CD4-positive, alpha-beta T cell (primary cell): ENCODE measurements at places on chromosomes 2 and 18.

DNA sequence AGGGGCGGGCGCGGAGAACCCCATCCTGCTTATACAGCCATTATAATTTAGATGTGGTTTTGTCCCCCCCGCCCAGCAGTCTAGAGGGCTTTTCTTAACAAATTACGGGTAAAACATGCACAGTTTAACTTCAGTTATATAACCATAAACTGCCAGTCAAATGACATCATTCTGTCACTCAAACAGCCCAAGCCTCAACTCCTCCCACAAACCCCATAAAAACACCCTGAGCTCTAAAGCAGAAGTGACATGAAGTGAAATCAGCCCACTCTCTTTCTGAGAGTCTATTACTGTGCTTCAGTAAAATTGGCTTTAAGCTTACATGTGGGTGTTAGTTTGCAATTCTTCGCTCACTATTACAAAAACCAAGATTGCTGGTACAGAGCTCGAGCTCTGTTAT, 705.1 kb upstream of the GCFC2 start:
- H3K27ac ChIP-seq: no peak overlapping the region
- H3K4me1 ChIP-seq: no peaks in the 10 kb centered on the region
- no peak for DNase-seq

GRCh38 chr18:64275593-64276300, 126.9 kb upstream of the LINC00305 start:
- no peaks in the 10 kb centered on the region for H3K36me3 ChIP-seq
- no peak for DNase-seq
- no peak overlapping the region for H3K27ac ChIP-seq
- H3K4me1 ChIP-seq: no peaks in the 10 kb centered on the region
- no peaks in the 10 kb centered on the region for H3K27me3 ChIP-seq
- H3K4me3 ChIP-seq: no peak overlapping the region

DNA sequence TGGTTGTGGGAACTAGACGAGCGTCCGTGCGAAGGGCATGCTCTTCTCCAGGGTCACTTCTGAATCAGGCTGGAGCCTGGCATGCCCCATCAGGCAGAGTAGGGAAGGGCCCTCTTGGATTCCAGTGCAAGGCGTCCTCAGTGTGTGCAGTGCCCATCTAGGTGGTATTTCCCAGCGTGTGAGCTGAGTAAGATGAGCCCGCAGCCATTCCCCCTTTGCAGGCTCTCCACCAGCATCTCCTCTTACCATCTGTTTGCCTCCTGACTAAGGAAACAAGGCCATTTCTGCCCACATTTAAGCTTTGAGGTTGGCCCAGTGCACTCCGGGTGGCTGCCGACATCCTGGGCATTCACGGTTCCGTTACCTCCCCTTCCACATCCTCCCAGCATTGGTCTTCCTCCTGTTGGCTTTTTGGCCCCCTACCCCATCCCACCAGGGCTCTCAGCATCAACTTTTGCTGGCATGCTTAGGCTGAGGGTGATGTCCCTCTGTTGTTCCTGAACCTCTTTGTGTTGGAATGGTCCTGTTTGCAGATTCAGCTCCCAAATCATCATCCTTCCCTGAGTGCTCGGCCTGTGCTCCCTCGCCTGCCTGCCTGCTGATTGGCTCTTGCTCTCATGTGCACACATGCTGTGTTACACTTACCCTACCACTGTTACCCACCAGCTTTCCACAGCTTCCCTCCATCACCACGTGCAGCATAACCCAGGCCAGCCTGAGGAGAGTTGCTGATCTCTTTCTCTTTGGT, 11.8 kb downstream of the CEP68 start:
- H3K27ac ChIP-seq: no peak overlapping the region
- peak; percentile 24 for DNase-seq
- peaks cover 42% of the 10 kb centered on the region for H3K4me1 ChIP-seq
- no peak overlapping the region for H3K4me3 ChIP-seq
- H3K36me3 ChIP-seq: peaks cover 43% of the 10 kb centered on the region
- H3K27me3 ChIP-seq: no peaks in the 10 kb centered on the region

DNA sequence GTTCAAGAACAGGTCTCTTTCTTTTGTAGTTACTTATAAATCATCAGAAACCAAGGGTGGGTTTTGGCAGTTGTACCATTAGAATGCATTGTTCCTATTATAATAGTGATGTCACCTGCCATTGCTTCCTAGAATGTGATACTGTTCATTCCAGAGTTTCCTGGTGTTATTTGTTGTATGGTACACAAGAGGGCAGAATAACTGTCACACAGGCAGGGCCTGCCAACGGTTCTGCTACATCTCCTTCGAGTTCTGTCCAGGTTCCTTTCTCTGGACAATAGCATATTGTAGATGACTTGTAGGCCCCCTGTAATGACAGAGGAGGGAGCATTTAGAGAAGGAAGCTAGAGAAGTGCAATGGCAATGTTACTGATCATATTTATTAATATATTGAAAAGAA, 98.3 kb downstream of the KLHL14 start:
- no peak overlapping the region for H3K4me3 ChIP-seq
- DNase-seq: no peak
- H3K4me1 ChIP-seq: no peaks in the 10 kb centered on the region
- no peak overlapping the region for H3K27ac ChIP-seq

- no peak overlapping the region for H3K4me3 ChIP-seq
- no peak overlapping the region for H3K27ac ChIP-seq
- no peaks in the 10 kb centered on the region for H3K36me3 ChIP-seq
- DNase-seq: no peak
- H3K27me3 ChIP-seq: no peaks in the 10 kb centered on the region
- H3K4me1 ChIP-seq: no peaks in the 10 kb centered on the region
These were observed 276.5 kb upstream of the NRP2 start for GRCh38 chr2:205405752-205406151.

GRCh38 chr18:25310045-25310444, 41.9 kb downstream of the ZNF521 start:
- H3K4me3 ChIP-seq: no peak overlapping the region
- no peak overlapping the region for H3K27ac ChIP-seq
- H3K36me3 ChIP-seq: no peaks in the 10 kb centered on the region

- H3K27ac ChIP-seq: no peak overlapping the region
- no peaks in the 10 kb centered on the region for H3K36me3 ChIP-seq
- no peaks in the 10 kb centered on the region for H3K4me1 ChIP-seq
- H3K27me3 ChIP-seq: no peaks in the 10 kb centered on the region
- DNase-seq: no peak
- H3K4me3 ChIP-seq: no peak overlapping the region
These were observed 36.7 kb downstream of the TMEM37 start for GRCh38 chr2:119468154-119468955.

DNA sequence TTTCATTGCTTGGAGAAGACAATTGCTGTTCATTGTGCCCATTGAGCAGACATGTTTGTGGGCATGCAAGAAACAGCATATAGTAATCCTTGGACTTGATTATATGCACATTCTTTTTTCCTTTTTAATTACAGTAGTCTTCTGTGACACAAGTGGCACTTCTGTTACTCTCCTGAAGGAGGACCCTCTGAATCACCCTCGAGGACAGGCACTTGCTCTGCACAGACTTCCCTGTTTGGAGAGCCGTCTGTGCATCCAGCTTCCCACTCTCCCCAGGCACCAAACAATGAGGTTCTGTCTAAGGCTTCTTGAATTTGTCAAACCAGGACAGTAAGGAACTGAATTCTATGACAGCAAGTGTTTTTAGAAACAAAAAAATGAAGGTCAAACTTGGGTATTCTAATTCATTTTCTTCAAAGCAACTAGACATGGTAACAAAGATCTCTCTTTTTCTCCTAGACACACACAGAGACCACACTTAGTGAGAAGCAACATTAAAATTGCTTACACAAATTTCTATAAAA, 844.6 kb upstream of the ID2 start:
- H3K36me3 ChIP-seq: no peaks in the 10 kb centered on the region
- DNase-seq: no peak
- H3K27me3 ChIP-seq: no peaks in the 10 kb centered on the region
- no peak overlapping the region for H3K4me3 ChIP-seq
- H3K27ac ChIP-seq: no peak overlapping the region
- peaks cover 4% of the 10 kb centered on the region for H3K4me1 ChIP-seq

DNA sequence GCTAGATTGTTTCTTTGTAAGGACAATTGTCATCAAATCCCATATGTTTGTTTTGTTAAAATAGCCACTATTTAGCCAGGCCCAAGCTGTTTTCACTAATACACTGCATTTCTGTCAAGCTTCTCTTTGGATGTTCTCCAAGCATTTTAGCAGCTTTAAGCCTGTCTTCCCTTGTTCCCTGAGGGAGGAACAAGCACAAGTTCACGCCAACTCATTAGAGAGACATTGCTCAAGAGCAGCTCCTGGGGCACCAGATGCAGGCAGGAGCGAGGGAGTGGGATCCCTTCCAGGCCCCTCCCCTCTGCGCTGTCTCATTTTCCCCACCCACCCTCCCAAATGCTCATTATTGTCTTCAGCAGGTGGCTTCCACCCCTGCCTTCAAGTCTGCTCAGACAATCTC, 32.6 kb upstream of the PPP3R1 start:
- no peaks in the 10 kb centered on the region for H3K36me3 ChIP-seq
- H3K4me1 ChIP-seq: no peaks in the 10 kb centered on the region
- no peak overlapping the region for H3K4me3 ChIP-seq
- no peaks in the 10 kb centered on the region for H3K27me3 ChIP-seq

- no peaks in the 10 kb centered on the region for H3K27me3 ChIP-seq
- no peak overlapping the region for H3K27ac ChIP-seq
- H3K4me3 ChIP-seq: no peak overlapping the region
These were observed 150.3 kb downstream of the CALCRL start for GRCh38 chr2:187297801-187298200.

GRCh38 chr18:50135903-50136302, 59.0 kb downstream of the MYO5B start:
- H3K27me3 ChIP-seq: peaks cover 4% of the 10 kb centered on the region
- H3K27ac ChIP-seq: no peak overlapping the region
- no peak for DNase-seq
- no peaks in the 10 kb centered on the region for H3K36me3 ChIP-seq

GRCh38 chr2:71951718-71952404, 195.8 kb downstream of the CYP26B1 start:
- H3K4me1 ChIP-seq: no peaks in the 10 kb centered on the region
- no peak for DNase-seq
- peaks cover 6% of the 10 kb centered on the region for H3K27me3 ChIP-seq
- H3K27ac ChIP-seq: no peak overlapping the region
- H3K36me3 ChIP-seq: no peaks in the 10 kb centered on the region

- H3K27me3 ChIP-seq: no peaks in the 10 kb centered on the region
- peak; percentile 72 for DNase-seq
- no peaks in the 10 kb centered on the region for H3K36me3 ChIP-seq
- peak overlapping the region; percentile 5 for H3K4me3 ChIP-seq
- peaks cover 73% of the 10 kb centered on the region for H3K4me1 ChIP-seq
These were observed 106.9 kb downstream of the HDAC4 start for GRCh38 chr2:239293775-239294430.

GRCh38 chr2:4684921-4685320, 981.5 kb downstream of the DCDC2C start:
- H3K4me3 ChIP-seq: no peak overlapping the region
- DNase-seq: no peak
- H3K4me1 ChIP-seq: no peaks in the 10 kb centered on the region
- no peak overlapping the region for H3K27ac ChIP-seq
- H3K36me3 ChIP-seq: no peaks in the 10 kb centered on the region
- H3K27me3 ChIP-seq: no peaks in the 10 kb centered on the region

DNA sequence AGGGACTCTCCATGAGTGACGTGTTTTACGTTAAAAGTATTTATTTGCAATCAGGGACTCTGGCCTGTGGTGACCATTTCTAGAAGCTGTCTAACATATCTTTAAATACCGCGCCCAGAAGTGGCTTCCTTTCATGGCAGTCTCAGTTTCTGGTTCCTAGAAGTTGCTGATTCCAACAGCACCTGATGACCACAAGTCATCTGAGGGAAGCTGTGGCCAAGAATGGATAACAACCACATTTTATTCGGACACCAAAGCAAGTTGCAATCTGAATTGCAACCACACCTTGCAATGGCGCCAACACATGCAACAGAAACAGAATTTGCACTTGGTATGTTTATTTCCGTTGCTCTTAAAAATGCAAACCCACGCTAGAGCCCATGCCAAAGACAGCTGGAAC, 33.1 kb downstream of the MEX3C start:
- H3K36me3 ChIP-seq: no peaks in the 10 kb centered on the region
- H3K27me3 ChIP-seq: no peaks in the 10 kb centered on the region
- no peak for DNase-seq
- H3K4me1 ChIP-seq: no peaks in the 10 kb centered on the region
- H3K4me3 ChIP-seq: no peak overlapping the region

DNA sequence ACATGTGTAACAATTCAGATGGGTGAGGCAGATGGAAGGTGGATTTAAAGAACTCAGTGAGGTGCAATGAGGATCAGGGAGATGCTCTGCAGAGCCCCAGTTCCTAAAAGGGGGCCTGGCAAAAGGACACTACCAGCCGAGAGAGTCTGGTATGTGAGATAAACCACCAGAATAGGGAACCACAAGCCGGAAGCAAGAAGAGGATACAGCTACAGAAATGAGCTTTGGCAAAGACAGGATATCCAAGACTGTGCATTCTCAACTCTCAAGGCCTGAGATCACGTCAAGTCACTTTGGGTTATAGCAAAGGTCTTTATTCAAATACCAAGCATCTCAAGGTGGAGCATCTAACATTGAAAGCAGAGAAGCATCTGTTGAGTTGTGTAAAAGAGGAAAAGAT, 293.5 kb downstream of the ARHGAP15 start:
- peaks cover 3% of the 10 kb centered on the region for H3K36me3 ChIP-seq
- DNase-seq: no peak
- H3K27ac ChIP-seq: no peak overlapping the region
- H3K4me3 ChIP-seq: no peak overlapping the region
- H3K27me3 ChIP-seq: no peaks in the 10 kb centered on the region

GRCh38 chr2:239019183-239019581, 171.3 kb downstream of the TWIST2 start:
- H3K27me3 ChIP-seq: peaks cover 4% of the 10 kb centered on the region
- H3K36me3 ChIP-seq: no peaks in the 10 kb centered on the region
- H3K4me1 ChIP-seq: no peaks in the 10 kb centered on the region
- no peak for DNase-seq

- H3K27ac ChIP-seq: no peak overlapping the region
- no peaks in the 10 kb centered on the region for H3K27me3 ChIP-seq
- H3K36me3 ChIP-seq: no peaks in the 10 kb centered on the region
These were observed 373.9 kb downstream of the GPD2 start for GRCh38 chr2:156810094-156810493.

DNA sequence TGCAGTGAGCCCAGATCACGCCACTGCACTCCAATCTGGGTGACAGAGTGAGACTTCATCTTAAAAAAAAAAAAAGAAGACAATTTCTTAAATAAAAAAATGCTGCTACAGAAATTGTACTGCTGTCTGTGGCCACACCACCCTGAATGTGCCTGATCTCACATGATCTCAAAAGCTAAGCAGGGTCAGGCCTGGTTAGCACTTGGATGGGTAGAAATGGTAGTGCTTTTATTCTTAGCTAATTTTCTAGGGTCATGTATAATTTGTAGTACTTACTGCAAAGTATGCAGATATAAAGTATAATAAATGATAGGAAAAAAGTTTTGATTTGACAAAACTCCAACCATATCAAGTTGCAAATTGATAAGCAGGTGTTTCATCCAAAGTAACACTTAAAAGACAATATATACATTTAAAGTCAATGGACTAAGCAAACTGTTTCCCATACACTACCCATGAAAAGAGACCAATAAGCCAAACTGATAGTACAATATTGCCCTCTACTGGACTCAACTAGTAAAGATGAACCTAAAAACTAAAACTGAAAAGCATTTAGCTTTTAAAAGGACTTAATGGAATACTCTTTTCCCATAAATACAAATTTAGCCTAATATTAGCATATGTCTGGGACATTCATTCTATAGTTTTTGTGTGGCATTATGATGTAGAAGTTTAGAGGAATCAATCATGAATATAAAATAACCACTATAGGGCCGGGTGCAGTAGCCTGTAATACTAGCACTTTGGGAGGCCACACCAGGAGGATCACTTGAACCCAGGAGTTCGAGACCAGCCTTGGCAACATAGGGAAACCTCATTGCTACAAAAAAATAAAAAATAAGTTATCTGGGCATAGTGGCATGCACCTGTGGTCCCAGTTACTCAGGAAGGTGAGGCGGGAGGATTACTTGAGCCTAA, 18.6 kb upstream of the PEX13 start:
- no peaks in the 10 kb centered on the region for H3K4me1 ChIP-seq
- H3K4me3 ChIP-seq: no peak overlapping the region
- no peaks in the 10 kb centered on the region for H3K27me3 ChIP-seq
- H3K27ac ChIP-seq: no peak overlapping the region
